ENCODE measurements at places on chromosomes 5 and 9.

DNA sequence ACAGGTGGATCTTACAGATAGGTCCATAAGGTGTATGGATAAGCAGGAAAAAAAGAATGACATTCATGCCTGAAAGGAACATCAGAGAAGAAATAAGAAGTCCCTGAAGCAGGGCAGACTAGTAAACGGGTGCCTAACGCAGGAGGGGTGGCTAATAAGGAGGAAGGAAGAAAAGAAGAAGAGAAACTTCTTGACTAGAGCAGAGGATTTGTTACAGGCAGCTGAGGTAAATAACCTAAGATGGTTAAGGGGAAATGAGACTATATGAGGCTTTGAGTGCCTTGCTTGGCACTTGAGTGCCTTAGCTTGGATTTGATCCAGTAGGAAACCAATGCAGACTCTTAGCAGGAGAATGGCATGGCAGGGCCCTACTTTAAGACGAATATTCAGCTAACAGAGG lies 313.5 kb upstream of the PDE4D start:
- DNase-seq = no peak

- DNase-seq = no peak
Observed at GRCh38 chr5:69416180-69416579, 1.3 kb downstream of the MARVELD2 start.

GRCh38 chr5:135050244-135050767 lies 16.3 kb upstream of the PITX1 start:
- DNase-seq = no peak

DNA sequence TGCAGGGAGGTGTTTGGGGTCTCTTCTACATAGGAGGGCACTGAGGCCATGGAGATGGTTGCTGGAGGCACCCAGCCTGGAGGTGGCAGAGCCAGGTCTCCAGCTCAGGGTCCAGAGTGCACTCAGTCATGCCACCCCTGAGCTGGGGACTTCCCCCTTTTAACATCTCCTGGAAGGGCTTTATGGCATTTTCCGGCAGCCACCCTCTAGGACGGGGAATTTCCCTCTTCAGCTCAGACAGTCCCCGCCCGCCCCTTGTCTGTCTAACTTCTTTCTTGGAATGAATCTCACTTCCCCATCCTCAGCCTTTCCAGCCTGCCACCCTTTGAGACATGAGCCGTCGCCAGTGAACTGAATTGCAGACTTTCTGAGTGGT lies 49.9 kb downstream of the COL15A1 start:
- peak; percentile 11 for DNase-seq

DNA sequence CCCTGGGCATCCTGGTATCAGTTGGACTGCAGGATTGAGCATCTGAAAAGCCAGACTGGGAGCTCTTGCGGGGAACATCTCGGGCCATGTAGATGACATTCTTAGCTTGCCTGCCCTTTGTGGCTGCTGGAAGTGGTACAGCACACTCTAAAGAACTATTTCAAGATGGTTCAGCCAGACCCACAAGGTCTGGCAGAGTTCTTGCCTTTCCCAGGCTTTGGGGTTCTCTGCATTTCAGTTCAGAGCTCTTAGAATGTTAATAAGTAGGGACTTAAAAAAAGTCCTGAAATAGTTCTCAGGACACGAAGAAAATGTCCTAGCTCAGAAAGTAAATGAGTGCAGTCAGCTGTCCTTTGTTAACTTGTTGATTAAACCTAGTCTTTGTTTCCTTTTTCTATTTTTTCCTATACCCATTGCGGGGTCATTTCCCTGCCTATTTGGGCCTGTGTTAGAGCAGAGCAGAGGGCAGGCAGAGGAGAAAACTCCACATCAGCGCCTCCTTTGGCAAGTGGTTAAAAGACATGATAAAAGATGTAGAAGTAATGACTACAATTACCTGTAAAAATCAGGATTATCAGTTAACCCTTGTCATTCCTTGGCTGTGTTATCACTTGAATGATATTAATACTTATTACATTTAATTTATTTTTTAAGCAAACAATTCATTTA lies 291.5 kb downstream of the ZSWIM6 start:
- no peak for DNase-seq

DNA sequence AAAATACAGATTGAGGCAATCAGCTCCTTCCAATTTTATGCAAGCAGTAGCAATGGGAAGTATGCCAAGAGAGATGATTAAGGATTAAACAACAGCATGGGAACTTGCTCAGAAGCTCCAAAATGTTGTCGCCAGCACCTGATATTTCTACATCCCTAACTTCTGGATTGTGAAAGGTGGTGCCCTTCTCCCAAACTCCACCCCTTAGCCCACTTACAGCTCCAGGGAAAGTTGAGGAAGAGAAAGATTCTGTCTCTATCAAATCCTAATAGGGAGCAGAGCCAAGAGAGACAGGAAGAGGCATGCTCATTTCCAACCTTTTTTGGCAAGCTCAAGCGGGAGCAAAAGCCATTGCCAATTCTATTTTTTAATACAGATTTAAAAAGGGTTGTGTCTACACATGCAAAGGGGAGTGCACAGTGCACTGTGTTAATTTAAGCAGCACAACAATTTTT lies 92.4 kb upstream of the NR3C1 start:
- DNase-seq = no peak

GRCh38 chr9:21154018-21154608 lies 12.3 kb downstream of the IFNA21 start:
- DNase-seq = peak; percentile 21

DNA sequence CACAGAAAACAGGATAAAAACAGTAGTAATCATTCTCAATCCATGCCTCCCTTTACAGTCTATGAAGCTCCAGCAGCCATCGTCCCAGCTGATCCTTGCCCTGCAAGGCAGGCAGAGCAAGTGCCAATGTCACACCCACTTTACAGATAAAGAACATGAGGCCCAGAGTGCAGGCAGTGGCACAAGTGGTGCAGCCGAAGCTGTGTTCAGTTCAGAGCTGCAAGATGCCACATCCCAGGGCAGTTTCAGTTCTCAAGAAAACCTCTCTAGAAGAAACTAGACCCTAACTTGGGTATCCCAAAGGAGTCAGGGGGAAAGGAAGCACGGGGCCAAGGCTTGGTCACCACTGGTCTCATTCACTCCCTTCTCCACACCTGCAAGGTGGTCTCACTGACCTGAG lies 34.6 kb upstream of the CPLX2 start:
- DNase-seq = no peak

- DNase-seq = no peak
Observed at GRCh38 chr9:131927091-131927490, 152.6 kb downstream of the MED27 start.

DNA sequence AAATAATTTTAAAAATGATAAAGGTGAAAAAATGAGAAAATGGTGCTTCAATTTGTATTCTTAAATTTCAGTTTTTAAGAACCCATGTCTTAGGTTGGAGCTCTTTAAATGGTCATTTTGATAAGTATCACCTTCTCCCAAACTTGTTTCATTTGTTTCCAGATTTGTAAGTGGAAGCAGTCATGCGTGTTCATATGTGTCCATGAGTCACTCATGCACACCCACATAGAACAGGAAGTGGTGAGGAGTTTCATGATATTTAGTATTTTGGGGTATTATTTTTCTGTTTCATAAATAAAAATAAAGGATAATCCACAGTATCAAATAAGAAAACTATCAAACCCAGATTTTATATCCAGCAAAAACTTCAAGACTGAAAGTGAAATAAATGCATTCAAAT lies 570.4 kb upstream of the ST8SIA4 start:
- no peak for DNase-seq

DNA sequence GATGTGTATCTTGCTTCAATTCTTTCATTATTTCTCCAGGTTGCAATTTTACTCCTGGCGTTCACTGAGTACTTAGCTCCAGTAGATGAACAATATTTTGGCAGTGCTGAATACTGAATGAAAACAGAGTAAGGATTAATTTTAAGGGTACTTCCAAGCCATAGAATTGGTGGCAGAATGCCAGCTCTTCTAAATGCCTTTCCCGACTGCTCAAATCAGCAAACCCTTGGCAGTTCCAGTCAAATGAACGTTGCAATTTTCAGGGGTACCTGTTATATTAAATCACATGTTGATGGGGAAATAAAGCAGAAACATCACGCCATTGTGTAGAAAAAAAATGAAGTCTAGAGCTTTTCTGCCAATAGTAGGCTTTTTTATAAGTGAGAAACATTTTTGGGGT lies 282.4 kb upstream of the RPS23 start:
- no peak for DNase-seq

GRCh38 chr5:97181856-97182545 lies 1.0 kb downstream of the RIOK2 start:
- no peak for DNase-seq

DNA sequence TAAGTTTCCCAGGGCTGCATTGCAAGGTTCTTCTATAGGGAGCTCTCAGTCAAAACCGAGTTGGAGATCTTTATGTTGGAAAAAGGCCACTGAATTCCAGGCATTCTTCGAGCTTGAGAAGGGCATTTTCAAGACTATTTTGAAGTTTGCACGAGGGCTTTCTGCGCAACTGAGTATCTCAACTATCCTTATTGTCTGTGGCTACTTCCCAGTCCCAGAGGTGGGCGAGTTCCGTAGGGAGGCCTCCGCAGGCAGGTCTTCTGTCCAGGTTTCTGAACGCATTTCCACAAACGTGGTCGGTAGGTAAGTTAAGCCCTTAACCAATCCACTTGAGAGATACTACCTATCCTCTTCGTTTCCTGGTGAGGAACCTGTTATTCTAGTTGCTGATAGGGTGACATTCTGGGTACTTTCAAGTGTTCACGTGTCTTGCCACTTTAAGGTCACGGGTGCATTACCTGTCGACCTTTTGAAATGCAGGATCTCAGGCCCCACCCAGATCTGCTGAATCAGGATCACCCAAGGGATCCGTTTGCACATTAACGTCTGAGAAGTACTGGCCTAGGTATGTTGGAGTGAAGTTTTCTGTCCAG lies 51.4 kb upstream of the TJP2 start:
- no peak for DNase-seq

DNA sequence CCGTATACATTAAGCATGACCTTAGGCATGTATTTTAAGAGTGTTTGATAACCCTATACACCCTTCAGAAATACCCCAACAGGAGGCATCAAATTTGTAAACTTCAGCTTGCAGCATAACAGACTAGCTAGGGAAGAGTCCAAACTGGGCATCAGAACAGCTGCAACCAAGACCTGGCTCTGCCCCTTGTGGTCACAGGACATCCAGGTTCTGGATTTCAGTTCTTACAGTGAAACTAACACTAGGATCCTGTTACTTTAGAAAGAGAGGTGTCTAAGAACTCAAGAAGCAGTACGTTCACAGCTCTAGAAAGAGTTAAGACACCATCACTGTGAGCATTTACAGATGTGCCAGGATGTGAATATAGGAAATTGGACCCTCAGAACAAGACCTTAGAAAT lies 229.8 kb downstream of the BNC2 start:
- DNase-seq = no peak

DNA sequence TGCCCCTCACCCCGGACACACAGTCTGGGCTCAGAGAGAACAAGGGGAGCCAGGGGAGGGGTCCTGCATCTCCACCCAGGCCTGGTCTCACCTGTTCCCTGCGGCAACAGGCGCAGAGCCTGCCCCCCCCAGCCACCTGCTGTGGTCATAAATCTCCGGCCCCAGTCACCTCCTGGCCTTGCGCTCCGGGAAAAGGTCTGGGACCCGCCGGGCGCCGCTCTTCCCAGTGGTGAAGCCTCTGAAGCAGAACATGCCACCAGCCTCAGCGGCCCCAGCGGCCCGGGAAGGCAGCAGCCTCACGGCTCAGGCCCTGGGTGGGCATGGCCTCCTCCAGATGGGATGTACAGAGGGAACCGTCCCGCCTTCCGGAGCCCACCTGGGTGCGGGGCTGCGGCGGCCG lies 20.6 kb downstream of the NOTCH1 start:
- DNase-seq = no peak

GRCh38 chr5:52990528-52990925 lies 1.4 kb downstream of the ITGA2 start:
- no peak for DNase-seq

GRCh38 chr5:6508931-6509330 lies 60.3 kb downstream of the UBE2QL1 start:
- DNase-seq = no peak

GRCh38 chr5:178788381-178789085 lies 58.1 kb upstream of the ZNF354A start:
- DNase-seq = no peak

DNA sequence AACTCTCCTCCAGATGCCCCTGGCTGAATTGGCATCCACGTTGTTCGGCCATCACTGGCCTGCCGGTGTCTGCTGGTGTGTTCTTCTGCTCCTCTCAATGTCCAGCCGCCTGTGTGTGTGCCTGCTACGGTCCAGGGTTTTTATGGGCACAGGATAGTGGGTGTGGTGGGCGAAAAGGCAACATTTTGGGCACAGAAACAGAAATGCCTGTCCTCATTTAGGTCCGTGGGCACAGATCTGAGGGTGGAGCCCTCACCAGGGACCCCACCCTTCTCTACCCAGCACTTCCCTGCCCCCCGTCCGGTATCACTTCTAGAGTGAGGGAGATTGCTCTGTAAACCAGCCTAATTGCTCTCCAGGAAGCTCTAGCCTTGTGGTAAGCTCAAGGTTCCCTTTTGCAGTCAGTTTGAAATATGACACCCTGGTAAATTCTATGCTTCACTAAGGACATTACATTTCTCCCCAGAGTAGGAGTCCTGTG lies 410.1 kb downstream of the MAT2B start:
- DNase-seq = no peak

DNA sequence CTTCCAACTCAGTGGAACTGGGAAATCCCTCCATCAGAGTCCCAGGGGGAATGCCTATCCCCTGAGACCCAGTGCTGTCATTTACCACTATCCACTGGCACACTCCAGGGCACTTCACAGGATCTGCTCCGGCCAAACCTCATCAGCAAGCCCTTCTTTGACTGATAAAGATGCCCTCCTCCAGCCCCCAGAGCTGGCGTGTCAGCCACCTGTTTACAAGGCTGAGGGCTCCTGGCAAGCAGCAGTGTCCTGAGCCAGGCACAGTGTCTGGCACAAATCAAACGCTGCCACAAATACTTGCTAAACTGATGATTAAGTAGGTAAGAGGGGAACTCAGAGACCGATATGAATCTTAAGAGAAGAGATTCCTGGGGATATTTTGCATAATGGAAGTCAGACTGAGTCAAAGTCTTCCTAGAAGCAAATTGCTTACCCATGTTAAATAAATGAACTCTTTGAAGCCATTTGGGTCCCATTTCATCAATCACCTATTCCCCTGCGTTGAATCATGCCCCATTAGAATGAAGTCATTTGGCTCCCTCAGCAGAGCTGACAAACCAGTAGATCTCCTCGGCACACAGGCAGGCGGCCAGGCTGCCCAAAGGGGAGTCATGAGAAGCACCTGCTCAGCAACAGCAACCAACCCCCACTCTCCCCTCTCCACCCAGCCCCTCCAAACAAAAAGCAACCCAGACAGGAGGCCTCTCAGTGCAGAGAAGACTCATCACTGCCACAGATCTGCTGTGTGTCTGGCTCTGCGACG lies 97.4 kb downstream of the CDK5RAP2 start:
- DNase-seq = no peak

- no peak for DNase-seq
Observed at GRCh38 chr5:135399794-135400542, 937 bp upstream of the MACROH2A1 start.

- DNase-seq = no peak
Observed at GRCh38 chr5:95638632-95639031, 7.9 kb upstream of the RFESD start.

- DNase-seq = no peak
Observed at GRCh38 chr5:98805070-98805469, 31.6 kb downstream of the RGMB start.

All from CD4-positive, alpha-beta T cell treated with Interleukin-15 for 4 hours (primary cell).